ENCODE measurements at places on chromosomes 5 and 9.

DNA sequence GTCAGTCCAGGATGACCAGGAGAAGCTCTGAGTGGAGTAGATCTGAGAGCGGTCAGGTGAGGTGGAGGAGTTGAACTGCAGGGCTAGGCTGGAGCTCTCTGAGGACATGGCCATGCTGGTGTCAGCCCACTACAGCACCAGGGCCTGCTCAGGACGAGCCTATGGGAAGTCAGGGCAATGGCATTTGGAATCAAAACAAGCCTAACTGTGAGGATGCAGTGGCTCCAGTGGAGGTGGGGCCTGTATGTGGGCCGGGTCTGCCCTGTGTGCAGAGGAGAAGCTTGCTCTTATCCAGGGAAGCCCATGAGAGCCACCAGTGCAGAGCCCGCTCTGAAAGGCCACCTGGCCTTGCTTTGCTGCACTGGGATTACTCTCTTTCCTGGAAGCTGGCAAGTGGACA is 11.1 kb downstream of the CXCL14 start:
- no peak for DNase-seq

DNA sequence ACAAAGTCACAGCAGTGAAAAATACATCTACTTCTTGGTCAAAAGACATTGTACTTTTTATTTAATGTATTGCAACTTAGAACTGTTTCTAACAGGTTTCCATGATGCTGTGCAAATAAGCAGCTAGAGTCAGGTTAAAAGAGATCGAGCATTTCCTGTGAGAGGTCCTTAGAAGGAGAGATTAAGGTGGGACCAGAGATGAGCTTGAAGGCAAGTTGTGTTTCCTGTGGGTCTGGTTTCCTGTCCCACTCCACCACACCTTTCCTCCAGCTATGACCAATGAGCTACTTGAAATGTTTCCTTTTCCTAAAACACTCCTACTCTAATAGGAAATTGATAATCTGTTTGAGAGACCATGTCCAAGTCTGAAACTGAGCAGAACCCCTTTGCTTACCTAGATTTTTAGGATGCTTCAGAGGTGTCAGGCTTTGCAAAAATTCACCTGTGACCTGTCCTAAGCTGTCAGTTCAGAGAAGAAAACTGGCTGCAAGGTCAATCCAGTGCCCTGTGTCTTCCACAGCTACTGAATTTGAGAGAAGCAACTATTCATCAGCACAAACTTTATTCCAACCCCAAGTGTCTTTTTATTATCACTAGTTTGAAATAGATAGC is 13.1 kb upstream of the RLN1 start:
- DNase-seq = no peak

GRCh38 chr9:132424857-132425674 is 15.1 kb downstream of the CFAP77 start:
- DNase-seq = no peak

GRCh38 chr5:67935908-67936566 is 279.5 kb upstream of the PIK3R1 start:
- DNase-seq = no peak

DNA sequence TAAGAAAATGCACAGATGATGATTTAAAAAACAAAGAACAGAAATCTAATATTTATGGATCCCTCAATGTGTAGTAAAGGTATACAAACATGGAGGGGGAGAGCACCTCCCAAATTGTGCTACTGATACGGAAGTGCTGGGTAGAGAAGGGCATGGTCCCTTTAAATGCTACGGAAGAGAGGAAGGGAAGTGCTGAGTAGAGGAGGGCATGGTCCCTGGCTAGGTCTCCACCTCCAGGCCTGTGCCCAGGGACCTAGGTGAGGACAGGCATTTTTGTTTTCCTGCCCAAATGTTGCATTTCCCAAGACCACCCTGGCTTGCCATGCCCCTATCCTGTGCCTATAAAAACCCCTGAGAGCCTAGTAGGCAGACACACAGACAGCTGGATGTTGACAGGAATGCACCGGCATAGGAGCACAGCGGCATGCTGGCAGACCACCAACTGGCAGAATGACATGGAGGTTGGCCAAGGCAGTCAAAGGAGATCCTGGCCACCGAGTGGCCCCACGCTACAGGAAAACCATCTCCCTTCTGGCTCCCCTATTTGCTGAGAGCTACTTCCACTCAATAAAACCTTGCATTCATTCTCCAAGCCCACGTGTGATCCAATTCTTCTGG is 62.1 kb upstream of the SPDL1 start:
- no peak for DNase-seq

GRCh38 chr5:141343242-141343952 is at the start of gene PCDHGA3:
TSS of gene PCDHGA3 (plus strand) at chr5:141343829. CDS start at chr5:141344034, 205 bp downstream.
- DNase-seq = no peak

DNA sequence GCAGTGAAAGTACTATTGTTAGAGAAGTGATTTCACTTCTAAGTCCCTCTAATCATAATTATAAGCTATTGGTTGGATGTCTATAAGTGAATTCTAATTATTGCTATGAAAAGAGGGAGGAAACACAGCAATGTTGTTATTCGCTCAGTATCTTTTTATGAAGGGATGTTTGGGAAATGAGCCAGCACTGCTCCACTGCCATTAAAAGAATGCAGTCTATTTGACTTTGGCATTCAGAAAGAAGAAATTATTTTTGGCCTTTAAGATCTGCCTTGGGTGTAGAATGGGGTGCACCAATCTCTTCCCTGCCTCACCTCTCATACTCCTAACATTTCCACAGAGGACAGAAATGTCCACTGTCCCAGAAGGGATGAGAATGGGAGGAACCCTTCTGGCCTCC is 332.0 kb downstream of the SPATA31D1 start:
- DNase-seq = no peak

GRCh38 chr9:1009101-1009707 is 32.7 kb downstream of the DMRT3 start:
- DNase-seq = no peak

DNA sequence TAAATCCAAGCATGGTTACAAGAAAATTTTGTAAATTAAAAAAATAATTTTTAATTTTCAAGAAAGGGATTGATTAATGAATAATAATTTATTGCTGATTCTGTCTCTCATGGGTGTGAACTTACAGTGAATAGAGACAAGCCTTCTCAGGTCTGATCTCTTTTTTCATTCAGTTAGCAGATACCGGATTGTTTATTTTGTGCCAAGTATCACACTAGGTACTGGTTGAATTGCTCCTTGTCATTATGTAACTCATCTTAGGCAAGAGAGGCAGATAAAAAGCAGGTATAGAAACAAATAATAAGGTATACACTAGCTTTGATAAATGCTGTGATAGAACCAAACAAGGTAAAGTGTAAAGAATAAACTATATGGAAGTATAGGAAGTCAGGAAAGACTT is 283.3 kb downstream of the PJA2 start:
- no peak for DNase-seq

DNA sequence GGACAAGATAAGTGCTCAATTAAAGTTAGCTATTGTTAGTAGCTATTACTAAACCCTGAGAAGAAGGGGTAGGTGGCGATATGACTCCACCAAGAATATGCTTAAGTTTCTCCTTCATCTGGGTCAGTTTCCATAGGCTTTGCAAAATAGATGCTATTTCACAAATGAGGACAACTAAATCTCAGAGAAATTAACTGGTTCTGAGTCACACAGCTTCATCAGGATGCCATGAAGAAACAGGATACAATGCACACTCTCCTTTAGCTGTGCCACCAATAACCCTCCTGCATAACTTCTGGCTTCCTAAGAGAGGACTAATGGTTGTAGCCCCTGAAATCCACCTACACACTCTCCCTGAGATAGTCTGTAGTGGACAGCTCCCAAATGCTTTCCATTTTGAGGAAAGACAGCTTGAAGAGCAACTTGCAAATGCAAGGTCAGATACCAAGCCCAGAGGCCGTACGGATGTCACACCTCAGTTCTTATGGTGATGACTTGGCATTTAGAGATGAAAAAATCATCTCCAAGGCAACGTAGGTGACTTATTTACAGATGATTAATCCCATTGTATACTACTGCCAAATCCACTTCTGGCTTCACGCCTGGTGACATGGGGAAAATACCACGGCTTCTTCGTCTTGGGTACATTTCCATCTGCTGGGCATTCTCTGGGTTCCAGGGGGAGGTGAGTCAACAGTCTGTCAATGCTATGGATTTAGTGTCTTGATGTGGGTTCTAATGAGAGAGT is 251.4 kb upstream of the IL12B start:
- DNase-seq = no peak

DNA sequence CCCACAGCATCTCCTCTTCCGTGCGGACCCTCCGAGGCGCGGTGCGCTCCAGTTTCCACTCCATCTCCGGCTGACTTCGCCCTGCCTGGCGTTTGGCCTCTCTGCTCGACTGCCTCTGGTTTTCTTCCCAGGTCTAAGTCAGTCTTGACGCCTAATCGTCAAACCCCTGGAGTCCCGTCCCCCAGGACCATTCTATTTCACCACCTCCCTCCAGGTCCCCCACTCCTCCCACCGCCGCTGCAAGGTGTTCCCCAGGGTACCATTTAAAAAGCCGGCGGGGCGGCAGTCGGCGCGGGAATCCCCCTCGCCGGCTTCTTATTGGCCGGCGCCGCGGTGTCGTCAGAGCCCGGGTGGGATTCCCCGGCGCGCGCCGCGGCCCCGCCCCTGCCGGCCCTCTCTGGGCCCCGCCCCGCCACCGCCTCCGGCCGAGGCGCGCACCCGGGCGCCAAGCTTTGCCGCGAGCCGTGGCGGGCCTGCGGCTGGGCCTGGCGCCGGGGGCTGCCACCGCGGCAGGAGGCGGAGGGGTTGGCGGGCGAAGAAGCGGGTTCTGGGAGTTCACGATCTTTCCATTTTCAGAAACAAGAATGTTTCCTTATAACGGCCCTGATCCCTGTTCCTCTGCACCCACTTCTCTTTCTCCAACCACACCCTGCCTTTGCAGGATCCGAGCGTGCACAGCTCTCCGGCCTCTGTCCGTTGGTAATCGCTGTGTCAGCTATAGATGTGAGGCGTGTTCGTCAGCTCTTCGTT is at the start of gene CDC20B:
Gene CDC20B, minus strand, starts transcription at position 241 of the 750 bp plus-strand sequence. Its CDS starts 177 bp downstream, at position 64.
- no peak for DNase-seq

GRCh38 chr9:136003411-136004218 is 42.4 kb upstream of the UBAC1 start:
- DNase-seq = no peak

DNA sequence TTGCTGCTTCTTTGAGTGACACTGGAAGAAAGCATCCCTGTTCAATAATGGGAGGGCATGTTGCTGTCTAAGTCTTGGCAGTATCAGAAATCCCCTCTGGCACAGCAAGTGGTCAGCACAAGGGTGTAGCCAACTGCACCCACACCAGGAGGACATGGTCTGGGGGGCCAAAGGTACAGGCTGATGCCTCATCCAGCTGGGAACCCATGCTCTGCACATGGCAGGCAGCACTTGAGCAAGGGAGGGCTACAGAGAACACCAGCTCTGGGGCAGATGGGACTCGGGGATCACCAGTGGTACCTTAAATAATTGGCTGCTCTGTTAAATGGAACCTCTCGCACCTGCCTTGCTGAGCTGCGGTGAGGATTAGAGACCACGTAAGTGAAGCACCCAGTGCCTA is 265.2 kb downstream of the SYK start:
- no peak for DNase-seq

DNA sequence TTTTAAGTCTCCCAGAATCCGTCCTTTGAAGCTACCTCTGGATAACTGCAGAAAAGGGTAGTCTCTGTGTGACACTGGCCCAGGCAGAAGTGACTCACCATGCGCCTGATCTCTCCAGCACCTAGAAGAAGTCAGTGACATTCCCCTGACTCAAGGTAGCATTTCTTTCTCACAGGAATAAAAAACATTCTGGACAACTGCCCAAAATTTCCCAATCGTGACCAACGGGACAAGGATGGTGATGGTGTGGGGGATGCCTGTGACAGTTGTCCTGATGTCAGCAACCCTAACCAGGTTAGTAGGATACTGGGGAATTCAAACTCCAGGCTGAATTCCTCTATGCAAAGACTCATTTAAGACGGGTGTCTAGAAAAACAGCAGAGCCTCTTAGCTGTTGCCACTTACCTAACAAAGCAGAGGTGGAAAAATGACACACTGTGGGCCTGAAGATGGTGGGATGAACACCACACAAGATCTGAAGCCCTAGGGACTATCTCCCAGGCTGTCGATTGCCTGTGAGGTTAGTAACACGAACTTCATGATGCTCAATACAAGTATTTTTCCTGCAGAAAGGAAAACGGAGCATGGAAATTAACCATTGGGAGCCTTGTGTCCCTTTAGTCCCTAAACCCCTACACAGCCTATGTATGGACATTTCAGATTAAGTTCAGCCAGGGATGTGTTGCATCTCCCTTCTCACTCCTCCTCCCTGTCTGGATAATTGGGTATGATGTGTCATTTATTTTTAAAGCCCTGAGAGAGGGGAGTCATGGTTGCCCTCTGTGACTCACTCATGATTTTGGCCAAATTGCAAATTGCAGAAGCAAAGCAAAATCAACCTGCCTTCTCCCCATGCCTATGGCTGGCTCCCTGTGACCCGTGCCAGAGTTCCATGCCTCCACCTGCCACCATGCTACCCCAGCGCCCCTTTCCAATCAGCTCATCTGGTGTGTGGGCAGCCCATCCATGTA is 37.2 kb downstream of the THBS4 start:
- no peak for DNase-seq

DNA sequence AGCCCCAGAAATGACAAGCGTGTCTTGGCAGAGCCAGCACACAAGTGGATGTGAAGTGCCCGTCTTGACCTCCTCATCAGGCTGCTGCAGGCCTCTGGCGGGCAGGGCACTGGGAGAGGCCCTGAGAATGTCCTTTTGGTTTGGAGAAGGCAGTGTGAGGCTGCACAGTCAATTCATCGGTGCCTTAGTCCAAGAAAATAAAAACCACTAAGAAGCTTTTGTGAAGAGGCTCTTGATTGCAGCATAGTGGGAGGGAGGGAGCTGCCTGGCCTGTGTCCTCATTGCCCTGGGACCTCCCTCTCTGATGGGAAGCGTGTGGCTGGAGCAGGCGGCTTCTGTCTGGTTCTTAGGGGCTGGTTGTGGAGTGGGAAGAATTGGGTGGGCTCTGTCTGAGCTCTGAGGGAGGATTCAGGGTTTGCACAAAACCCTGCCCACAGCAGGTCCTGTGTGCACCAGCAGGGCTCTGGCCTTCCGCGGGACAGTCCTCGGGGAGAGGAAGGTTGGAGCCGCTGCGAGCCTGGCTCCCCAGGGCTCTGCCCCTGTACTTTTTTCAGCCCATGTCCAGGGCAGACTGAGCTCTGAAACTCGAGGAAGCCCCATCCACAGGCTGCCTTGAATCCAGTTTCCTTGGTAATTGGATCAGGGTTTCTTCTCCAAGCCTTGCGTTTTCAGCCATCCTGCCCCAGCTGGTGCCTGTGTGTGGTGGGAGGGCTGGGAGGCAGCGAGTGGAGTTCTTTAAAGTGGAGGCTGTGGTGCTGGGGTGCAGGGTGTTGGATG is 1.1 kb downstream of the HRCT1 start:
- DNase-seq = no peak

- DNase-seq = no peak
Measured at GRCh38 chr5:122523776-122524175, 211.7 kb downstream of the SNCAIP start.

- no peak for DNase-seq
Measured at GRCh38 chr9:29730163-29730562, 2156.9 kb upstream of the C9orf72 start.
